ENCODE measurements at places on chromosomes 12 and 14. TPM values are rescaled to one million over a fixed set of nuclear protein-coding genes. Genes with fewer than 3 reads are reported as not detected.

Gene KRT8
- 244 TPM for total RNA-seq

- H3K27ac ChIP-seq: no peak overlapping the region
- H3K36me3 ChIP-seq: no peaks in the 10 kb centered on the region
- H3K27me3 ChIP-seq: no peaks in the 10 kb centered on the region
- peaks cover 2% of the 10 kb centered on the region for H3K4me1 ChIP-seq
- no peak overlapping the region for H3K4me3 ChIP-seq
Observed at GRCh38 chr14:38003746-38004609, 203.7 kb upstream of the SSTR1 start.

DNA sequence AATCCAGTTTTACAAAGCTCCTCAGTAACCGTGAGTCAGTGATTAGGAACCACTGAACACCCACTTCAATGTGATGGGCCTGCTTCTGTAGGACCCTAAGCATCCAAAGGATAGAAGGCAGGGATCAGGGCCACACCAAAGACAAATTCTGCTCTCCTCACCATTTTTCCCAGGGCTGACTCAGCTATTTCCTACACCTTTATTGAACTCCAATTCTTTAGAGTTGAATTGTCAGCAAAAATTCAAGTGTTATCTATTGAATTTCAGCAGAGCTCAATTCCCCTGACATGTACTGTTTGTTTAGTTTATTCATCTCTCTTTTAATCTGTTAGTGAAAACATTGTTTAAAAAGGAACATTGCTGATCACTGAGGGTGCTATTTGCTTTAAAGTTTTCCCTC lies 457.7 kb upstream of the TMPO start:
- H3K4me3 ChIP-seq: no peak overlapping the region
- no peaks in the 10 kb centered on the region for H3K36me3 ChIP-seq
- no peak for DNase-seq
- no peaks in the 10 kb centered on the region for H3K4me1 ChIP-seq
- H3K27ac ChIP-seq: no peak overlapping the region
- H3K27me3 ChIP-seq: no peaks in the 10 kb centered on the region

Gene KRT79
- not detected for total RNA-seq

Gene EXOC3L4
- 0.42 TPM for total RNA-seq

GRCh38 chr14:65101631-65102440 lies 481 bp downstream of the MAX start:
- no peak overlapping the region for H3K27ac ChIP-seq
- H3K36me3 ChIP-seq: peaks cover 25% of the 10 kb centered on the region
- DNase-seq: peak; percentile 39
- H3K4me3 ChIP-seq: peak overlapping the region; percentile 86

GRCh38 chr12:118494776-118495175 lies 118.4 kb downstream of the SUDS3 start:
- no peak overlapping the region for H3K27ac ChIP-seq
- no peak for DNase-seq

All from H9 (cell line).